ENCODE measurements at places on chromosomes 6 and 20.

GRCh38 chr6:47455533-47456209 is 21.9 kb upstream of the CD2AP start:
- no peak for DNase-seq

GRCh38 chr6:100379386-100379785 is 85.3 kb downstream of the SIM1 start:
- no peak for DNase-seq

GRCh38 chr20:4306206-4306605 is 290.8 kb upstream of the RNF24 start:
- no peak for DNase-seq

DNA sequence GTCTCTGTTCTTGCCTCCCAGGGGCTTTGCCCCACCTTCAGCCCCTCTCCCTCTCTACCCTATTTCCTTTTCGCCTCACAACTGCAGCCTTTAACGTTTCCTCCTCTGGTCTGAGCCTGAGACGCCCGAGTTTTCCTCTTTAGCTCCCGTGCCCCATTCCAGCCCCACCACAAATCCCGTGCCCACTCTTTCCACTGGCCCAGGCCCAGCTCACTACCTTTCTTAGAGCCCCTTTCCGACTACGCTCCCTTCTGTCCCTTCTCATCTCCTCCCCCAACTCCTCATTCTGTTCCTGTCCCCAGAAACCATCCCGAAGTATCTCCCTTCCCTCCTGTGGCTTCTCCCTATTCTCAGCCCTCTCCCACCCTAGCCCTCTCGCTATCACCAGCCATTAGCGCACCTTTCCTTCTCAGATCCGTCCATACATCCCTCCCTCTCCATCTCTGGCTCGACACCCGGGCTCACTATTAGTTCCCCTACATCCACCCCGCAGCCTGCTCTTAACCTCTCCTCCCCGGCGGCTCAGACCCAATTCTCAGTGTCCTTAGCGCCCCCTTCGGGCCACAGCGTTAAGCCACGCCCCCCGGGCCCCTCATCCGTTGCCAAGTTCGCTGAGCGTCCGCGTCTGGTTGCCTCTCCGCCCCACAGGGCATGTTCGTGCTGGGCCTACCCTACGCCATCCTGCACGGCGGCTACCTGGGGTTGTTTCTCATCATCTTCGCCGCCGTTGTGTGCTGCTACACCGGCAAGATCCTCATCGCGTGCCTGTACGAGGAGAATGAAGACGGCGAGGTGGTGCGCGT is 2.7 kb downstream of the SLC32A1 start:
- DNase-seq = no peak

DNA sequence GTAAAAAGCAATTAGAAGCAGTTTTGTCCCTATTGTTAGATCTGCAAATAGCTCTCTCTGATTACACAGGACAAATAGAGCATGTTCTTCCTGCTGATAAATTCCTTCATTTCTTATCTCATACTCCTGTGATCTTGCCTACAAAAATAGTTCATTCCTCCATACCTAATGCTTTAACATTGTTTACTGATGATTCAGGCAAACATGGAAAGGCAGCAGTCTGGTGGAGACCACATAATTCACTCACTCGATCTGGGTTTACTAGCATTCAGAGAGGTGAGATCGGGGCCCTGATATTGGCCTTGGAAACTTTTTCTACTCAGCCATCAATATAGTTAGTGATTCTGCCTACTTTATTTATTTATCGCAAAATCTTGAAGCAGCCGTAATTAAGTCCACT is 20.2 kb downstream of the HLA-DPA1 start:
- no peak for DNase-seq

DNA sequence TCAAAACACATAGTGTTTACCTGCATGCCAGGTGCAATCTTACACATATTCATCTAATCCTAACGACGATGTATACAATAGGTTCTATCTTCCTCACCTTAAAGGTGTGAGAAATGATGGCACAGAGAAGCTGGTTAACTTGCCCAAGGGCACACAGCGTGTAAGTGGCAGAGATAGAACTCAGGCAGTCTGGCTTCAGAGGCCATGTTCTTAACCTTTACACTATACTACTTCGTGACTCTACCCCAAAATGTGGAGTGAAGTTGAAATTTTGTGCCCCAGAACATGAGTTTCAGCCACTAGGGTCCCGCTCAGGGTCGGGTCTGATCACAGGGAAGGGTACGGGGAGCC is 584 bp downstream of the VPS52 start:
- no peak for DNase-seq

- DNase-seq = no peak
Measured at GRCh38 chr6:149915970-149916865, 6.7 kb downstream of the RAET1G start.

DNA sequence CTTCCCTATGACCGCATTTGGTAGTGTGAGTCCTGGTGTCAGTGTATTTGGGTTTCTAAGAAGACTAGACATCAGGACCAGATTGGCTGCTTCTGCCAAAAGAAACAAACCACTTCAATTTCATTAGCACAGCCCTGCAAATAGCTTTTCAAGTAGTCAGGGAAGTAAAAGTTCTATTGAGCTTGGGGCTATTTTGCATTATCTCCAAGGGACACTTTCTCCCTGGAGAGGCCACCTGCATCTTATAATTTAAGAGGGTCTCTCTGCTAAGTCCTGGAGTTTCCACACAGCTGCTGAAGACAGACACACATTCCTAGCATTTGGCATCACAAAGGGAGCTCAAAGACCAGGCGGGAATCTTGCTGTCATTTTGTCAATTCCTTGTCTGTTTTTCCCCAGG is 141.2 kb downstream of the BMP2 start:
- no peak for DNase-seq

DNA sequence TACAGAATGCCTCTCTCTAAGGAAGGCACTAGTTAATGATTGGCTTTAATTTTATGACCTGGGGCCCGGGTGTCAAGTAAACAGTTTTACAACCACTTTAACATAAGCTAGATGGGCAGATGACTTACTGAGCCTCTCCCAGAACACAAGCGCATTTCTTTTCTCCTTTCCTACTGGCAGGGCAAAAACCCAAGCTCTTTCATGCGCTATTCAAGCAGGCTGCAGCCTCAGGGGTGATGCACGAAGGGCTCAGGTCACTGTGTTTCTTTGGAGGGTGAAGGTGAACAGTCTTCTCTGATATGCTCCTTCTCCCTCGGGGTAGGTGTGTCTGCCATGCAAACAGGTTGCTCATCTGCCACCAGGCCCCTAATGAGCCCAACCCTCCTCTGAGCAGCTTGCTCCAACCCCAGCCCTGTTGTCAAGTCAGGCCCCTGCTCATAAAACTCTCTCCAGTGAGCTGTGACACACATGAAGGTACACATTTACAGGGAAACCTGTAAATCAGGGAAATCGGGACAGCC is 73.5 kb upstream of the CDH4 start:
- DNase-seq = no peak

DNA sequence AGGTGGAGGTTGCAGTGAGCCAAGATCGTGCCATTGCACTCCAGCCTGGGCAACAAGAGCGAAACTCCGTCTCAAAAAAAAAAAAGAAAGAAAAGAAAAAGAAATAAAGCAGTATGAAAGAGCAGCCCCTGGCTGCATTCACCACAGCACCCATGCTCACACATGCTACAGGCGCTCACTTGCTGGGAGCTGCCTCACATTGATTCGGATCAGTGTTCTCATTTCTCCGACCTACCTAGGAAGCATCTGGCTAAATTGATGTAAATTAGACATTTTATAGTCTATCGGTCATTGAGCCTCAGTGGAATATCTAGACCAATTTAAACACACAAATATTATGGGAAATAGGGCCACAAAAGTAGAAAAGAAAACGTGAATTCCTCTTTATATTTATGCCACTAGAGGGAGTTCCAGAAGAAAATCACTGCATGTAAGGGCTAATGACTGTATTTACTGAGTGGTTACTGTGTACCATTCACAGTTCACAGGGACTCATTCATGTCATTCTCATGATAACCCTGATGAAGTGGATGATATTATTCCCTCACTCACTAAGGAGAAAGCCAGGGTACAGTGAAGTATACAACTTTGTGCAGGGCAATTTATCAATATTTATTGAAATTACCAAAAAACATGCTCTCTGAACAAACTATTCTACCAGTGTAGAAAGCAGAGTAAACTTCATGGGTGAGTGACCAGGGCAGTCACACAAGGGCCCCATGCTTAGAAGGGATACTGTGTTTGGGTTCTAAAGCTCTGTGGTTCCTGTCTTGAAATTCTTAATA is 5.3 kb upstream of the MOG start:
- no peak for DNase-seq

- DNase-seq = no peak
Measured at GRCh38 chr20:51447097-51447764, 95.3 kb downstream of the NFATC2 start.

- DNase-seq = no peak
Measured at GRCh38 chr20:43530321-43531090, 23.0 kb downstream of the L3MBTL1 start.

- DNase-seq = no peak
Measured at GRCh38 chr6:116387374-116387773, 16.6 kb downstream of the DSE start.

DNA sequence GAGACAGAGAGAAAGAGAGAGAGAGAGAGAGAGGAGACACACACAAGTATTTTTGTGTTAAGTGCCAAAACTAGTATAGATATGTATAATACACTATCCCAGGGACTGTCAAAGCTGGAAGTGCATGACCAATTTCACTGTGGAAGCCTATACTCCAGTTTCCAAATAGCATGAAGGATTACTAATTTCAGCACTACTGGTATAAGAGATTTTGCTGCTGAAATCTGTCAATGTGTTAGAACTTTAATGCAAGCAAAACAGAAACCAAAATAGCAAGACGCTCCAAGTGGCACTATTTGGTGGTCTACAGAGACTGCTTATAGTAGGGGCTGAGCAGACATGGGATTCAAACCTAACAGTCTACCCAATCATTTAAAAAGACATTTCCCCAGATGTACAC is 284.8 kb downstream of the BTBD9 start:
- DNase-seq = no peak

DNA sequence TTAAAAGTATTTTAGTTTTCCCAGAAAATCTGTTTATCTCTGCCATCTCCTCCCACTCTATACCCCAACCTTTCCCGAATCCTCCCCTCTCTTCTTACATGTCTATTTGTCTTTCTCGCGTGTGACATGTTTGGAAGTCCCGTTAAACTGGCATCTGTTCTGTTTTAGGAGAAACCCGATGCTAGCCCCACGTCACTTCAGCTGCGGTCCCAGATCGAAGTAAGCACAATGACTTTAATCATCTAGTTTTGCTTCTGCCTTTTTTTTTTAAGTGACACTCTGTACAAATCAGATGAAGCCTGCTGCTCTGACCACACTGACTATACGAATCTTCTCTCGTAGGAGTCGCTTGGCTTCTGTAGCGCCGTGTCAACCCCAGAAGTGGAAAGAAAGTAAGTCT is 97.4 kb downstream of the SASH1 start:
- no peak for DNase-seq

DNA sequence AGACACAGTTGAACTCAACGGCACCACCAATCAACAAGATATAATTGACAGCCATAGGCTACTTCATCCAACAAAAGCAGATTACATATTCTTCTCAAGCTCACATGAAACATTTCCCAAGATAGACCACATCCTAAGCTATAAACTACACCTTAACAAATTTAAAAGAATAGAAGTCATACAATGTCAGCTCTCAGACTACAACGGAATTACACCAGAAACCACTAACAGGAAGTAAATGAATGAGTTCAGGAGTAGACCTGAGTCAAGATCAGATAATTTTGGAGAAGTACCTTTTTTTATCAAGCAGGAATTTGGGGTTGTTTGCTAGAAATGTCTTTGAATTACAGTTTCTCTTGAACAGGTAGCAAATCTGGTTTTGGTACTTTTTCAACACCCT is 237.8 kb downstream of the TBX18 start:
- DNase-seq = no peak

GRCh38 chr20:41714030-41714429 is 95.9 kb upstream of the CHD6 start:
- DNase-seq = no peak

GRCh38 chr6:834866-835265 is 141.9 kb upstream of the EXOC2 start:
- no peak for DNase-seq

DNA sequence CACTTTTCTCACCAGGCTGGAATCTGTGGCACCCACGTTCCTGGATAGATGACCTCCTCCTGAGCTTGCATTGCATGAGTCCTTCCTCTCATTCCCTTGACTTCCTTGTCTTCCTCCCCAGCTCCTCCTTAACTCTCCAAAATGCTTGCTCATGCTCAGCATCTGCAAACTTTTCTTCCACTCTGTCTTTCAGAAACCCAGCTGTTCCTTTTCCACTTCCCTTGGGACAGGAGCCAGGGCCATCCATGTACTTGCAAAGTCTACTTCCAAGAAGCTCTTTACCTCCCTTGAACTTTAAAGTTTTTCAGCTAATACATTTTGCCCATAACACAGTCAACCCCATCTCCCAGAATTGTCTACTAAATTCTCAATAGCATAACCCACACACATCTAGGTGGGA is 861.7 kb downstream of the QKI start:
- DNase-seq = no peak

DNA sequence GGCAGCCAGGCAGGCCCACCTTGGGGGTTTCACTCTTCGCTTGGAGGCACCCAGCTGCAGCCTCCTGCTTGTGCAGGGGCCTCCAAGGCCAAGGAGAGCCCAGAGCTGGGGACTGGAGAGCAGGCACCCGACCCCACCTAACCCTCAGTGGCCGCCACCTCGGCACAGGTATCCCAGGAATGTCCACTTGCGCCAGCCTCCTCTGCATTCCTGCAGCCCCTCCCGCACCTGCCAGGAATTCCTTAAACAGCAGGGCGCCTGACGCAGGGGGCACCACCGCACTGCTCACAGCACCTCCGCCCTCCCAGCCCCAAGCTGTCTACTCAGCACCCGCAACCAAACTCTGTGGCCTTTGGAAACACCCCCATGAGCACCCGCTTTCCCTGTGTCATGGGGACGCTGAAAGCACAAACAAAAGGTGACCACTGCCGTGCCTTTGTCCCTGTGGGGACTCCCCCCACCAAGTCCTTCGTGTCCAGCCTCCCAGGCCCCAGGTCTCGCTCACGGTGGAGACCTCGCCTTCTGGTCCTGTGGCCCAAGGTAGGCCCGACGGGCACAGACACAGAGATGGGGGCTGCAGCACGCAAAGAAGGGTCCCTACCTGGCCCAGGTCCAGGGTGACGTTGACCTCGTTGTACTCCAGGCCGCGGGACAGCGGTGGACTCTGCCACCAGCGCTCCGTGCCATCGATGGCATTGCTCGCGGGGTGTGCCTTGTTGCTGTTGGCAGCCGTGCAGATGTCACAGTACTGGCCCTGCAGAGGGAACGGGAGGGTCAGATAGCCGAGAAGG is 5.1 kb downstream of the LAMA5 start:
- no peak for DNase-seq

DNA sequence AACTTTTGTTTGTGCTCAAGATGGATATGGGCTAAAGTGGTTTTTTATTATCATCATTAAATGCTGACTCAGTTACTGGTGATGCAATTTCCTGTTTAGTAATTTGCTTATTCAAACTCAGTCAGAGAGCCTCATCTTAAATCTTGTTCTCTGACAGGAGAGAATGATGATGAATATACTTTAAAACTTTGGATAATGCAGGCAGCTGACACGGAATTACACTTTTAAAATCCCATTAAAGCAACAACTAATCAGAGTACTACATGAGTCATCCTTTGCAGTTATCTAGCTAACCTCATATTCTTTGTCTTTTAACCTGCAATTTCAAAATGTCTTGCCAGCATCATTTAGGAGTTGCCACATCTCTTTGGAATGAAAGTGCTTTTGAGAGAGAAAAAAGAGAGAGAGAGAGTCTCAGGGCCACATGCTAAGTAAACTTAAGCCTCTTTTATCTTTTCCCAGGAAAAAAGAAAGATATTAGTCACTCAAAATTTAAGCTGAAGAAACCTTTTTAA is 9.2 kb upstream of the C6orf141 start:
- DNase-seq = no peak

GRCh38 chr20:46328200-46328882 is 20.0 kb upstream of the CDH22 start:
- DNase-seq = no peak

Data from esophagus squamous epithelium (tissue), 5 donors.